Stimulated activated CD4-positive, alpha-beta T cell treated with anti-CD3 and anti-CD28 coated beads, TNF-alpha, amount 100 ng/mL, for 1 hour (primary cell): ENCODE measurements at places on chromosomes 5 and 9.

GRCh38 chr5:67315082-67315989 lies 118.7 kb upstream of the CD180 start:
- no peak for DNase-seq

- DNase-seq = no peak
These were observed 42.4 kb downstream of the FYB1 start for GRCh38 chr5:39176759-39177630.

GRCh38 chr5:175467983-175468690 lies 10.2 kb upstream of the SFXN1 start:
- no peak for DNase-seq

- DNase-seq = no peak
These were observed 6.2 kb upstream of the DNAJC18 start for GRCh38 chr5:139445325-139446170.

GRCh38 chr5:133595465-133595864 lies 16.9 kb downstream of the FSTL4 start:
- DNase-seq = no peak

- no peak for DNase-seq
These were observed 171.4 kb upstream of the SLC30A5 start for GRCh38 chr5:68922172-68922987.

DNA sequence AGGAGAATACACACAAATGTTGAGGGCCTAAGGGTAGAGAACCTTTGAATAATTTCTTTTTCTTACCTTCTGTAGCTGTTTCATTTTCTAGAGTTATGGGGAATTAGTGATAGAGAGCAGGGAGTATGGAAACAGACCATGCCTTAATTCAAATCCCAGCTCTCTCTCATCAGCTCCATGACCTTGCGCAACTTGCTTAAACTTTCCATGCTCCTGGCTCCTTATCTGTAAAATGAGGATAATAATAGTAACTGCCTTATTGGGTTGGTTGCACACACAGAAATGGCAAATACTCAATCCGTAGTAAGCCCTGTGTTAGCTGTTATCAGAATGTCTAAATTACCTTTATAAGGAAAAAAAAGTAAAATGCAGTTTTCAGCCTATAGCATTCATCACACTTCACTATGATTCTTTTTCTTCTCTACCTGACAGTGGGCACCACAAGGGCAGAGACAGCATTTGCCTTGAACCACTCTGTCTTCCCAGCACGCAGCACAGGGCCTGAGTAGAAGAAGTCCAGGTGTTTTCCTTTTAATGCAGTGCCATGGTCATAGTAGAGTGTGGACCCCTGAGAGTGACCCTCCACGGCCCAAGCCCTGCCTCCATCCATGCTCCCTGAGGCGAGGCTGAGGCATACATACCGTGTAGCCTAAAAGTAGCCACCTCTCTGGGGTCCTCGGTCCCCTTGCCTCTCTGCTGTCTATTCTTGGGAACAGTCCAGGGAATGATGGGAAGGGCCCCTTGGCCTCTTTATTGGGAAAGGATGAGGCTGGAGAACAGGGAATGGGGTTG lies 17.4 kb downstream of the C5orf15 start:
- no peak for DNase-seq

DNA sequence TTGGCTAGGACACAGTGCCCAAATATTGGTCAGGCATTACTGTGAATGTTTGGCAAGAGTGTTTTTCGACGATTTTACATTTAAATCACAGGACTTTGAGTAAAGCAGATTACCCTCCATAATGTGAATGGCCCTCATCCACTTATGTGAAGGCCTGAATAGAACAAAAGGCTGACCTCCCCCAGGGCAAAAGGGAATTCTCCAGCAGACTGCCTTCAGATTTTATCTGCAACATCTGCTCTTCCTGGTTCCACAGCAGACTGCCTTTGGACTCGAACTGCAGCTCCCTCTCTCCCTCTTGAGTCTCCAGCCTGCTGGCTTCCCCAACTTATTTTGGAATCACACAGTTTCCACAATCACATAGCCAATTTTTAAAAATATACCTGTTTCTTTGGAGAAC lies 7.1 kb upstream of the TMEM215 start:
- DNase-seq = no peak
